ENCODE measurements at places on chromosomes 7 and 10. TPM values are rescaled to one million over a fixed set of nuclear protein-coding genes. Genes with fewer than 3 reads are reported as not detected.

GRCh38 chr7:88477976-88478375, 171.3 kb upstream of the STEAP4 start:
- DNase-seq, result no peak

DNA sequence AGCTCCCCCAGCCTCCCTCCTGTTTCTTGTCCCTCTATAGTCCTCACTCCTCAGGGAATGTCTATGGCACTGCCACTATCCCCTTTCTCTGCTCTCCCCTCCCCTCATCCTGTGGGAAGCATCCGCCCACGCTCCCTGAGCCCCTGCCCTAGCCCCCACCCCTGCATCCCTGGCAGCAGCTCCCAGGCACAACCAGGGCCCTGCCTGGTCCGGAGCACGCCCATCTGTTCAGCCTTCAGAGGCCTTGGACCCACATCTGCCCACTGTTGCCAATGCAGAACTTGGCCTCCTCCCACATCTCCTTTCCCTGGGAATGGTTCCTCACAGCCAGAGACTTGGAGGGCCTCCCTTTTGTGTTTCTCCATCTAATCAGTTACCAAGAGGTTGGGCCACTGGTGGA, 20.4 kb upstream of the TBRG4 start:
- DNase-seq, result no peak

DNA sequence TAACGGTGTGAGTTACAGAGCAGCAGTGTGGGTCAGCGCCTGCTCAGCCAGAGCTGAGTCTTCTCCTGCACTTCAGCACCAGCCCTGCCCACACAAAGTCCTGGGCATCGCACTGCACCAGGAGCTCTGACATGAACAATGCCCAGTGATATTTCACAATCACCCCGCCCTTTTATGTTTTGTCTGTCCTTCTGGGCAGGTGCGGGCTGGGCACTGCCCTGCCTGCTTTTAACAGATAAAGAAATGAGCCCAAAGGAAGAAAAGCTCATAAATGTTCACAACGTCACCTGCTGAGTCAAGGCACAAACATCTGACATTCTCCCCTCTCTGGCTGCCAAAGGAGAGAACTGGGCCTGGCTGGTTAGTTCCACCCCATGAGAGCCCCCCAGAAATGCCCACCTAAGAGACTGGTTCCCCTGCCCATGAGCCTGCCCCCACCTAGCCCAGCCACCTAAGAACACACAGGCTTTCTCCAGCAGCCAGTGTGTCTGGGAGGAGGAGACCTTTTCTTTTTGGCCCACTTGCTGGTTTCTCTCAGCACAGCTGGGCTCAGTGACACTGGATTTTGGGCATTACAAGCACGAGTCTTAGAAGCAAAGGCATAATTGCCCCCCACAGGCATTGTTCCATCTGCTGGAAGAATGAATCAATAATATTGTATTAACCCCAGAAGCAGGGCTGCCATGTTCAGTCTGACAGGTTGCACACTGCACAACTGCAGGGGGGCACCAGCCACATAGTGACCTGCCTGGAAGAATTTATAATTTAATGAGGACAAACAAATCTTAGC, 22.3 kb downstream of the CALML3 start:
- no peak for DNase-seq

DNA sequence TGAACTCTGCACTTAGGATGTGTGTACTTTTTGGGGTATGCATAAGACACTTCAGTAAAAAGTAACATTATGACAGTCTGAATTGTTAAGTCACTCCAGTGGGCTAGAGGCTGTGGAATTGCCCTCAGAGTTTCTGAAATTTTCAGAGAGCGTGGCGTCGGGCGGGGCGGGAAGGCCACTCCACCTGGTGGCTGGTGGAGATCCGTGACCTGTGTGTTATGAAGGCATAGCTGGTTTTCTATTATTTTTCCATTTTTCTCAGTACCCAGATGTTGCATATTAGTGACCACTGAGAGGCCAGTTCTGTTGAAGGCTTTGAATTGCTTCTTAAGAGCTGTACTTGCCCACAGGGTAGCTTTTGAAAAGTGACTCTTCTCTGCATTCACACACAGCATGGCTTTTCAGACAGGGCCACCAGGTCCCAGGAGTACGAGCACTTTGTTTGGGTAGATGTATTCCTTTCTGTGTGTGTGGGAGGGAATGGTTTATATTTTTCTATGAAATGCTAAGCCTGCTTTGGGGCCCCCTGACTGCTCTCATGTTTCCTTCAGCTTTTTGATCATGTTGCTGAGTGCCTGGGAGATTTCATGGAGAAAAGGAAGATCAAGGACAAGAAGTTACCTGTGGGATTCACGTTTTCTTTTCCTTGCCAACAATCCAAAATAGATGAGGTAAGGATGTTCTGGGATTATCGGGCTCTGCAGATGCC, 52.3 kb downstream of the TACR2 start:
- DNase-seq, result no peak

DNA sequence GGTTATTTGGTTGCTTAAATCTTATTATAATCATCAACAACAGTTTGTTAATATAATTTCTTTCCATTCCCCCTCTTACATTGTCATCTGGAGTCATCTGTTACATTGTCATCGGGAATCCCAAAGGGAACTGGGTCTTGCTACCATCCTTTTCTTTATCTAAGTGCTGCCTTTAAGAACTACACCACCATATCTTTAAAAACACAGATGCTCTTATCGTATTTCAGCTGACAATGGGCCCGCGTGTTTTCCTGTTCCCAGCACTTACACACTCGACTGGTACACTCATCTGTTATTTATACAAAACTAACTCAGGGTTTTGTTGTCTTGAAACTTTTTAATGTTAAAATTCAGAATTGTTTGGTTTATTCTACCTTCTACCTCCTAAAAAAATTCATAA, 256.2 kb upstream of the MGMT start:
- no peak for DNase-seq

Gene GDF2
- not detected for total RNA-seq

Data from thymus (tissue), 14 donors.